SK-N-SH (cell line): ENCODE measurements at places on chromosomes 5 and 9. TPM values are rescaled to one million over a fixed set of nuclear protein-coding genes. Genes with fewer than 3 reads are reported as not detected.

DNA sequence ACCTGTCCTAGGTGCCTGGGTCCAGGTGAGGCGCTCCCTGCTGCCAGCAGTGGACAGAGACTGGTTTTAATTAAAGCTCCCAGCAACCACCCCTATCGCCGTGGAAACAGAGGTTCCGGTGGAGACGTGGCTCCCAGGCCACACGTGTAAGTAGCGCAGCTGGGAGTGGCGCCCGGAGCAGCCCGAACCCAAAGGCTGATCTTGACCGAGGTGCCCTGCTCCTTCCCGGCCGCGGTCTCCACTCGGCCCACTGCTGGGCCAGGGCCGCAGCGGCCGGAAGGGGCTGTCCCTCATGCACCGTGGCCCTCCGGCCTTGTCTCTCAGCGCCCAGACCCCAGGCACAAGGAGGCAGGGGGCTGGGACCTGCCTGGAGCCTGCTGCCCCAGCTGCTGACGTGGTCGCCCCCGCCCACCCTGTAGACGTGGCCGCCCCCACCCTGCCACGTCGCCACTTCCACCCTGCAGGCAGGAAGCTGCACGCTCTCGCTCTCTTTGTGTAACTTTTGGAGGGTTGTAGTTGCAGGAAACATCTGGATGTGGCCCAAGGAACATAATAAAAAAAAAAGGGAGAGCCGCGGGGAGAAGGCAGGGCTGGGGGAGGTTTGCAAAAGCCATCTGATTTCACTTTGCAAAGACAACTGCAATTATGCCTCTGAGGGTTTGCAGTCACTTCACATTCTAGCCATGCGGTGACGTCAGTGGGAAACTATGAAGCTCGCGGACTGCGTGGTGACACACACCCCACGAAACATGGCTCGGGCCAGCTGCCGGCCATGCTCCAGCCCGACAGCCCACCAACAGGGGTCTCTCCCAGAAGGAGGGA, 129.9 kb downstream of the RXRA start:
- H3K27ac ChIP-seq = peak overlapping the region; percentile 94
- H3K4me3 ChIP-seq = no peak overlapping the region
- H3K4me1 ChIP-seq = peaks cover 17% of the 10 kb centered on the region
- H3K36me3 ChIP-seq = no peaks in the 10 kb centered on the region

DNA sequence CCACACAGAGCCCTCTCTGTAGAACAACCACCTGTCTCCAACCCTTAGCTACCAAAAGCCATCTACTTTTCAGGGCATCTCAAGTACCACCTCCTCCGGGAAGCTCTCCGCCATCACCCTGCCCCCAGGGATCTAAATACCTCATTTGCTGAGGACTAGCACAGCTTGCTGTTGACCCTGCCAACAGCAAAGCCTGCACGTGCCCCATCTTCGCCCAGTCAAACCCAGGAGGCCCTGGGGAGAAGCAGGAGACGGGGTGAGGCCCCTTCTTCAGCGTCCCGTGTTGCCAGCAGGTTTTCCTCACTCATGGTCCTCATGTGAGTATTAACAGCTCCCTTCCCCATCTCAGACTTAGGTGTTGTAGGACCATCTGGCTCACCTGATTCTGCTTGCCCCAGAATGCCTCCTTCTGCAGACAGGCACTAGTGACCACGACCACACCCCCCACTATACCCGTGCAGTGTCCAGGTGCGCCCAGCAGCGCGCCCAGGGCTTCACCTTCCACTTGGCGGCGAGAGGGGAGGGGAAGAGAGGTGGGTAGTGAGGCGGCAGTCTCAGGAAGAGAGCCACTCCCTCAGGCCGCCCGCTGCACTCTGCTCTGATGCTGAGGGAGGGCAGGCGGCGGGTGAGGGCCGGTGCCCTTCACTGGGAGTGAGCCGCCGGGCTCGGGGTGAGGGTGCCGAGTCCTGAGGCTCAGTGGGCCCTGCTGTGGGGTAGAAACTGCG, 11.1 kb downstream of the VAV2 start:
- no peak overlapping the region for H3K4me3 ChIP-seq
- peak; percentile 45 for DNase-seq
- no peaks in the 10 kb centered on the region; the same call in 1 of the 2 replicates for H3K36me3 ChIP-seq
- H3K27ac ChIP-seq = no peak overlapping the region
- H3K27me3 ChIP-seq = no peaks in the 10 kb centered on the region
- H3K4me1 ChIP-seq = no peaks in the 10 kb centered on the region

DNA sequence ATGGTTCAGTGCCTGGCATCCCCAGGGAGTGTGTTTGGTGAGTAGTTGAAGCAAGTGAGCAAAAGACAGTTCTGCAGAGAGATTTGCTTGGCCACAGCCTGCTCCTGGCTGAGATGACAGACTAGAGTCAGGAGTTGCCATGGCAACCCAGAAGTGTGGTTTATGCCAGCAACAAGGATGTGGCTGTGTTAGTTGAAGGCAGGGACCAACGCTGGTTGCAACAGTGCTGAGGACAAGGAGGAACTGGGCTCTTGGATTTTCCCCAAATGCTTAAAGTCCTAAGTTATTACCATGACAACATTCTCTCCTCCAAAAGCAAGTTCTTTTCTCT, 2.7 kb downstream of the NXNL2 start:
- H3K4me1 ChIP-seq = peaks cover 24% of the 10 kb centered on the region; the same call in 1 of the 2 replicates
- DNase-seq = peak; percentile 50
- H3K27ac ChIP-seq = no peak overlapping the region

GRCh38 chr5:120326651-120327050, 137.4 kb upstream of the PRR16 start:
- DNase-seq = no peak
- no peak overlapping the region for H3K4me3 ChIP-seq
- no peaks in the 10 kb centered on the region for H3K4me1 ChIP-seq
- H3K27ac ChIP-seq = no peak overlapping the region
- no peaks in the 10 kb centered on the region for H3K36me3 ChIP-seq
- H3K27me3 ChIP-seq = no peaks in the 10 kb centered on the region

- no peaks in the 10 kb centered on the region for H3K4me1 ChIP-seq
- no peaks in the 10 kb centered on the region for H3K27me3 ChIP-seq
- H3K4me3 ChIP-seq = no peak overlapping the region
- H3K36me3 ChIP-seq = peaks cover 25% of the 10 kb centered on the region
- no peak for DNase-seq
Measured at GRCh38 chr9:114005371-114006154, 72.5 kb downstream of the AMBP start.

DNA sequence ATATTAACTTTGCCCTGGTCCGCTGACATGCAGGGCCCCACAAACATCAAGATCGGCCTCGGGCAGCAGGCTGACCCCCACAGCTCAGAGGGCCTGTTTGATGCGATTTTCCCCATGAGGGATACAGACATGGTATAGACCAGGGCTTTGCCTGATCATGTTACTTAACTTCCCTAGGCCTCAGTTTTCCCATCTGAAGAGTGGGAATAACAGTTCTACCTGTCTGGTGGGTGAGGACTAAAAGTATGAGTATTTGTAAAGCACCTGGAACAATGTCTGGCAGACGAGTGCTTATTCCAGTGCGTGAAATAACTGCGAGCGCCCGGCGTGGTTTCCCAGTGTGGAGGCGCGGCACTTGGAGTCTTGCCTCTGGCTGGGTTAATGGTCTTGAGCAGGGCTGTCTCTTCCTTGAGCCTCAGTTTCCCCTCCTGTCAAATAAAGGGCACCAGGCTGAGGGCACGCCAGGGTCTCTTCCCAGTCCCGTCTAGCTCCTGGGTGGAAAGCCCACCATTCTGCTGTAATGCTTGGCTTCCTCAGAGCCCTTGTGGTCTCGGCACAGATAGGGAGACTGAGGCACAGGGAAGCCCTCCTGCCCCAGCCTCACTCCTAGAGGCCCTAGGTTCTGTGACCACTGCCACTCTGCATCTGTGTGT, 47.2 kb downstream of the ASS1 start:
- no peaks in the 10 kb centered on the region for H3K36me3 ChIP-seq
- H3K4me3 ChIP-seq = no peak overlapping the region
- H3K4me1 ChIP-seq = peaks cover 9% of the 10 kb centered on the region; the same call in 1 of the 2 replicates
- no peaks in the 10 kb centered on the region for H3K27me3 ChIP-seq

GRCh38 chr5:17042041-17042440, 106.0 kb upstream of the MYO10 start:
- no peaks in the 10 kb centered on the region for H3K36me3 ChIP-seq
- H3K27ac ChIP-seq = no peak overlapping the region
- peak; percentile 50 for DNase-seq

DNA sequence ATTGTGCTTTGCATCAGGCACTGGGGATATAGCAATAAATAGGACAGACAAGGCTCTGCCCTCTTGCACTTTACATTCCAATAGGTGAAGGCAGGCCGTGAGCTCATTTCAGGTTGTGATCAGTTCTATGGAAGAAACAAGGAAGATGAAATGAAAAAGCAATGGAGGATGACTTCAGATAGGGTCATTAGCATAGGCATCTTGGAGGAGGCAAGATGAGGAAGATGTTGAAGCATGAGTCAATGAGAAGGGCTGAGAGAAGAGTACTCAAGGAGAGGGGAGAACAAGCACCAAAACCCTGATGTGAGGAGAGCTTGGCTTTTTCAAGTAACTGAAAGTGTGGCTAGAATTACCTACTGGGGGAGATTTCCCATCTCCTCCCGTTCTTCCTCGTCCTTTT, 5.0 kb upstream of the SPARC start:
- H3K27me3 ChIP-seq = no peaks in the 10 kb centered on the region
- no peak overlapping the region for H3K4me3 ChIP-seq
- peaks cover 6% of the 10 kb centered on the region; the same call in 1 of the 2 replicates for H3K4me1 ChIP-seq
- H3K27ac ChIP-seq = no peak overlapping the region

- no peaks in the 10 kb centered on the region for H3K4me1 ChIP-seq
- no peak overlapping the region for H3K27ac ChIP-seq
- DNase-seq = no peak
- H3K27me3 ChIP-seq = no peaks in the 10 kb centered on the region
- H3K36me3 ChIP-seq = no peaks in the 10 kb centered on the region
- H3K4me3 ChIP-seq = no peak overlapping the region
Measured at GRCh38 chr5:91730026-91730425, 346.9 kb upstream of the ARRDC3 start.

- no peak overlapping the region for H3K4me3 ChIP-seq
- no peaks in the 10 kb centered on the region for H3K36me3 ChIP-seq
- H3K4me1 ChIP-seq = no peaks in the 10 kb centered on the region
- no peaks in the 10 kb centered on the region; the same call in 1 of the 2 replicates for H3K27me3 ChIP-seq
- no peak for DNase-seq
- H3K27ac ChIP-seq = no peak overlapping the region
Measured at GRCh38 chr9:108186642-108187395, 669.0 kb downstream of the ACTL7B start.

DNA sequence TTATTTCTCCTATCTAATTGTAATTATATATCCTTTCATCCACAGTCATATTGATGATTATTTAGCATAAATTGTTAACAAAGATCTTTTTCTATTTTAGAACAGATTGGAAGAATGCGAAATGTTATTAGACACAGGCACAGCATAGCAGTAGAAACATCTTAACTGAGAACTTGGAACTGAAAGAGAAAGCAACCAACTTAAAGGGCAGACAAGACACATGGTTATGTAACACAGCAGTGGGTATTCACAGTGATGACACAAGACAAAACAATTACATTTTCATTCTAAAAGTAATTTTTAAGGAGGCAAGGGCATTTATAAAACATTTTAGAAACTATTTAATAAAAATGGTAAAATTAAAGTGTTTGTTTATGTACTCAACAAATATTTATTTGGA, 57.7 kb upstream of the MEF2C start:
- no peak for DNase-seq
- H3K4me1 ChIP-seq = no peaks in the 10 kb centered on the region
- H3K36me3 ChIP-seq = no peaks in the 10 kb centered on the region

GRCh38 chr5:143581147-143581546, 177.7 kb upstream of the NR3C1 start:
- H3K36me3 ChIP-seq = no peaks in the 10 kb centered on the region
- no peak overlapping the region for H3K27ac ChIP-seq
- DNase-seq = no peak

- no peaks in the 10 kb centered on the region for H3K4me1 ChIP-seq
- H3K4me3 ChIP-seq = no peak overlapping the region
- no peak overlapping the region for H3K27ac ChIP-seq
- no peaks in the 10 kb centered on the region for H3K27me3 ChIP-seq
- H3K36me3 ChIP-seq = no peaks in the 10 kb centered on the region
- DNase-seq = no peak
Measured at GRCh38 chr5:65892801-65893200, 33.6 kb upstream of the ERBIN start.

DNA sequence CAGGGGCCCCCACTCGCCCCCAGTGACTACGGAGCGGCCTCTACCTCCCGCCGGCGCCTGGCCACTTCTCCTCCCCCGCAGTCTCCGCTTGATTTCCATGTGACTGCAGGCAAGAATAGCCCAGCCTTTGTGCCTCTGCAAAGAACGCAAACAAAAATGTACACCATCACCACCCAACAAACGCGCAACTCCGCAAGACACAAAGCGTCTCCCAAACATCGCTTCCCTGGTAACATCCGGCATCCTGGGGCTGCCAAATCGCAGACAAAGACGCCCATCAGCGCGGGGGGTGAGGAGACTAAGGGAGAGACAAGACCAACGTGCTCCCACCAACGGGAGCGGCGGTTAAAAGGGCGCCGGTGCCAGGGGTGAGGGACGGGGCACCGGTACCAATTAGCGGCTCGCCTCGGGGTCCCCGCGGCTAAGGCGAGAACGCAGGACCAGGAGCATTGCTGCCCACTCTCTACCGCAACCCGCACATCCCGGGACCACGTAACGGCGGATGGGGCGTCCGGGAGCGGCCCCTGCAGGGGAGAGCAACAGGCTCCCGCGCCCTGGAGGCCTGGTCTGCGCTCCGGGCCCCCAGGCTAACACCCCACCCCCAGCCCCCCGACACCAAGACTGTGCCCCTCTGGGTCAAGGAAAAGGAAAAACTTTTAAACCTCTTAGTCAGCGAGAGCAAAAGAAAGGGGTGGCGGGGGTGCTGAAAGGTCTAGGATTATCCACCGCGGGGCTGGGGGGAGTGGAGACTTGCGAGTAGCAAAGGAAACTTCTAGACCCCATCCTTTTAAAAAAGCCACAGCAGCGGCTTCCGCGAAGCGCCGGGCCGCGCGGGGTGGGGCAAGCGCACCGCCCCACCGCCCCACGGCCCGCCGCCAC, 885 bp downstream of the MPDZ start:
- no peaks in the 10 kb centered on the region for H3K36me3 ChIP-seq
- H3K27me3 ChIP-seq = no peaks in the 10 kb centered on the region
- H3K27ac ChIP-seq = peak overlapping the region; percentile 94
- peak; percentile 76 for DNase-seq
- H3K4me3 ChIP-seq = peak overlapping the region; percentile 79

GRCh38 chr5:77305956-77306355, 95.5 kb downstream of the PDE8B start:
- no peak overlapping the region for H3K4me3 ChIP-seq
- DNase-seq = no peak
- peak overlapping the region; percentile 34; the same call in 1 of the 2 replicates for H3K27ac ChIP-seq
- no peaks in the 10 kb centered on the region; the same call in 1 of the 2 replicates for H3K27me3 ChIP-seq
- no peaks in the 10 kb centered on the region for H3K36me3 ChIP-seq
- H3K4me1 ChIP-seq = peaks cover 36% of the 10 kb centered on the region; the same call in 1 of the 2 replicates

- no peaks in the 10 kb centered on the region for H3K36me3 ChIP-seq
- no peak for DNase-seq
Measured at GRCh38 chr9:134357631-134358025, 31.4 kb downstream of the RXRA start.

The IL9 gene
- not detected in 2 replicates for polyA plus RNA-seq

The BARHL1 gene
- not detected in 2 replicates for polyA plus RNA-seq

The RELL2 gene
- 15.6 and 16.1 TPM in 2 replicates for polyA plus RNA-seq

The SLC26A2 gene
- 1.3 and 1.9 TPM in 2 replicates for polyA plus RNA-seq

The FREM1 gene
- 0.26 and 0.60 TPM in 2 replicates for polyA plus RNA-seq

The ELAVL2 gene
- 0.15 and 0.28 TPM in 2 replicates for polyA plus RNA-seq

The TLX3 gene
- polyA plus RNA-seq = 3.6 and 4.7 TPM in 2 replicates

The MCC gene
- 2.6 and 3.6 TPM in 2 replicates for polyA plus RNA-seq

The IER5L gene
- 8.9 and 16.2 TPM in 2 replicates for polyA plus RNA-seq

The C9orf153 gene
- polyA plus RNA-seq = 0.03 TPM in 1 of 2 replicates, not detected in the other

The FAT2 gene
- not detected in 2 replicates for polyA plus RNA-seq
